ENCODE measurements at places on chromosomes 4 and X. TPM values are rescaled to one million over a fixed set of nuclear protein-coding genes. Genes with fewer than 3 reads are reported as not detected.
A peak's percentile ranks its signal among the peaks of the same experiment; 100 is the strongest.

DNA sequence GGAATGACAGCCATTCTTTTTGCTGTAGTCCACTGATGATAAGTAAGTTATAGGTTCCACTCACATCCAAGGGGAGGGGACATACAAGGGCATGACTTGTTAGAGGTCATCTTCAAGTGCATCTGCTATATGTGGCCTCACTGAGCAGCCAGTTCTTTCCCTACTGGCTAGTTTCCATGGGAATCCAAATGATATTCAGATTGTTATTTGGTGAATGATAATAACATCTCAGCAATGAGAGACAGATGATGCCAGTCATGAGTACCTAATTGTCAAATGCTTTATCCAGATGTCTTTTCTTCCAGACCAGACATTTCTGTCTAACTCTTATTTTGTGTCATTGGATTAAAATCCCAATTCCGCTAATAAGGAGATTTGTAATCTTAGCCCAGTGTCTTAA, 460.4 kb upstream of the BOD1L1 start:
- ATAC-seq = no peak

- ATAC-seq = peak; percentile 53
Measured at GRCh38 chr4:48141048-48141447, 7.0 kb upstream of the TXK start.

DNA sequence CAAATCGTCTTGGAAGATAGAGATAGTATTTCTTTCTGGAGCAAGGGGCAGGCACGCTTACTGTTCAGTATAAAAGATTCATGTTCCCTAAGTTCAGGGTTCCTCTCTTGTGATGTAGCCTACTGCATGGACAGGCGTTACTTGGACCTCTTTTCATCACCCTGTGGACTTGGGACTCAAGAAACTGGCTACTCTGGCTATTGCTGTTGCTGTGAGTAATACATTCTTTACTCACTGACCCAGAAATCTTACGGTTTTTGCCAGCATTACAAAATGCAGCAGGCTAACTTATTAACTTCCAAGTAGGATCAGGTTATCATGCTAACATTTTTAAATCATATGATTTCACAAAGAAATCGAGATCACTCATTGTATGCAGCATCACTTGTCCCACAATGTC, 12.8 kb upstream of the GUCY1B1 start:
- no peak for ATAC-seq

DNA sequence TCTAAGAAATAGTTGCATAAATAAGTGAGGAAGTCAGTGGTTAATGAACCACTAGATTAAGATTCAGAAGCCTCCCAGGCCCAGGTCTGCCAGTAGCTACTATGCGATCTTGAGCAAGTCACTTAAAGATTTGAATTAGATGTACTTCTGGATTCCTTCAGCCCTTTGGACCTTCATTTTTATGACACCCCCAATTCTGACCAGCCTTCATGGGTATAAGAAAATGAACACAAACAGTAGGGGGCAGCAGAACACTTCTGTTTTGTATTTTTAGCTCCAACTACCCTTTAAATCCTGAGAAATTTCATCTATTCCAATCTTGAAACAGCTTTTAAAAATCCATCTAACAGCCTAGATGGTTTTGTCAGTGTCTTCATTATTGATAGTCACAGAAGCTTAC, 19.0 kb downstream of the TMEM47 start:
- ATAC-seq = no peak

DNA sequence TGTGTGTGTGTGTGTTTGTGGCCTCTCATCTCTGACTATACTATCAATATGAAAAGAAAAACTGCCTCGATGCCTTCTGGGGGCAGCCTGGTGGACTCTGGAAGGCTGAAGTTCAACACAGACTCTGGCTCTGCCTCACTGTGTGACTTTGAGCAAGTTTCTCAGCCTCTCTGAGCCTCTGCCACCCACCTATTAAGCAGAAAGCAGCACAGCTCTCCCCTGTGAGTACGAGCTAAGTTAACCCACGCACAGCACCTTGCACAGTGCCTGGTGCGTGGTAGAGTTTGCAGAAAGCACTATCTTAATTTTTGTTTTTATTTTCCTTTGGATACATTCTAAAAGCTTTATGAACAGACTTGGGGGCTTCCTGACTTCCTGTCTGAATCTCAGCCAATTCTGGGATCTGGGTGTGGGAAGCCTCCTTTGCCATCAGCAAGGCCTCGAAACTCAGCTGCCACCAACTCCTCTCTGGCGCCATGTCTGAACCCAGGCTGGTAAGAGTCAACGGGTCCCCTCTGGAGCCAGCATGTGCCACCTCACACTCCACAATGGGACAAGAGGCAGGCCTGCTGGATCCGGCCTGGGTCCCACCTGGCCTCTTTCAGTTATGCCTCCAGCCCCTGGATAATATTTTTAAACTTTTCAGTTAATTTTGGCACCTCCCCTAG, 57.3 kb downstream of the JAKMIP1 start:
- no peak for ATAC-seq

DNA sequence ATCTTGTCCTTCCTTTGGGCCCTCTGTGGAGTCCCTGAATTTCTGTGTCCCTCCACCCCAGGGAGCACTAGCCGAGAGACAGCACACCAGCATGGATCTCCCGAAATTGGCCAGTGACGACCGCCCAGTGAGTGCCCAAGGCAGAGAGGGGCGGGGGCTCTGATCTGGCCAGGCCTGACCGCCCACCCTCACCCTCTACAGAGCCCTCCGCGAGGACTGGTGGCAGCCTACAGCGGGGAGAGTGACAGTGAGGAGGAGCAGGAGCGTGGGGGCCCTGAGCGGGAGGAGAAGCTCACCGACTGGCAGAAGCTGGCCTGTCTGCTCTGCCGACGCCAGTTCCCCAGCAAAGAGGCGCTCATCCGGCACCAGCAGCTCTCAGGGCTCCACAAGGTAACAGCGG, 8.4 kb upstream of the UBA1 start:
- no peak for ATAC-seq

DNA sequence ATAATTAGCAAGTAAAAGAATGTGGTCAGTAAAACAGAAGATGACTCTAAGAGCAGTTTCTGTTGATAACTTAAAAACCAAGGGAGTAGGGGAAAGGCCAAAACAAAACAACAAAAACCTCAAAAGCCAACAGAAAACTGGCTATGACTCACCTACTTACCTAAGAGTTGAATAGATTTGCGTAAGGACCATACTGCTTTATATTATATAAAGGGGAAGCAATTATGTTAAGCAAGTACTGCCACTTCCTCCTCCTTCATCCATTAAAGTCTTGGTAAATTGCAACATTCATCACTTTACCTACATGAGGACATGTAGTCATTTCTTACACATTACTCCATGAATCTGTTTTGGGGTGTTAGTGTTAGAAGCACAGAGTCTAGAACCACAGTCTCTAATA, 85.9 kb upstream of the FAM47A start:
- ATAC-seq = no peak

GRCh38 chrX:150872773-150873336, 25.6 kb downstream of the CD99L2 start:
- ATAC-seq = no peak

DNA sequence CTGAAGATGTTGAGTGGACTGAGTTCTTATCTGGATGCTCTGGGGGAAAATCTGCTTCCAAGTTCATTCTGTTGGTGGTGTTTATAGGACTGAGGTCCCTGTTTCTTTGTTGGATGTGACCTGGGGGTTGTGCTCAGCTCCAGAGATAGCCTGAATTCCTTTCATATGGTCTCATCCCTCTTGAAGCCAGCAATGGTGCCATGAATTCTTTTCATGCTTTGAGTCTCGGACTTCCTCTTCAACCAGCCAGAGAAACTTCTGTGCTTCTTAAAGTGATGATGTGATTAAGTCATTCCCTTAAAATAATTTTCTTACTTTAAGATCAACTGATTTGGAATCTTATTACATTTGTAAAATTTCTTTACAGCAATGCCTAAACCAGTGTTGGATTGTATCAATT, 233.8 kb upstream of the UGT8 start:
- ATAC-seq = no peak

DNA sequence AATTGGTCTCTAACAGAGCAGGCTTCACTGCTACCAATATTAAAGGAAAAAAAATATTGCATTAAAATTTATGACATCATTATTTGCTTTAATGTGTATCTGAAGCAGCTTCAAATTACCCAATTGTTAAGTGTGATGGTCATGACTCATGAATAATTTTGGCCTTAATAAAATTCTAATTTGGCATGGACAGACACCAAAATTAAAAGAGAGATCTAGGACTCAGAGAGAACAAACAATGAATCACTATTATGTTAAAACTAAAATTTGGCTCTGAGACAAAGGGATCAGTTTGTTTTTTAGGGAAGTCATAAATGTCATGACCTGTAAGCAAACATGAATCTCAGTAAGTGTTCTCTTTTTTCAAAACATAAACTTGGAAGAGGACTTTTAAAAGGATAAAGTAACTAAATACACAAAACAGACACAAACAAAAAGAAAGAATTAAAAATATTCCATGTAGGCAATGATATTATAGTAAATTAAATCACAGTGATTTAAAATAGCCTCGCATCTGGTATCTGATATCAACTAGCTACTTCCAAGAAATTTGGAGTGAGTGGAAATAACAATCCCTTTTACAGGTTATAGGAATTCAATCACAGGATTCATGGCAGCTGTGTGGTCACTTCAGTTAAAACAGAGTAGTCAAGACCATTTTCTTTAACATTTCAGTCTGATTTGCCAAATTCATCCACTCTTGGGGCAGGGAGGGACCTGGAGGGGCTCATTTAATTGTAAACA, 11.6 kb downstream of the VEGFC start:
- no peak for ATAC-seq

GRCh38 chr4:110198435-110199416, at the start of gene ELOVL6:
Gene ELOVL6 (minus strand): TSS chr4:110198615. CDS start chr4:110198335, 280 bp downstream.
- peak; percentile 8 for ATAC-seq

- no peak for ATAC-seq
Measured at GRCh38 chrX:153462291-153462690, 8.1 kb downstream of the HAUS7 start.

- ATAC-seq = no peak
Measured at GRCh38 chrX:38717871-38718270, 83.4 kb upstream of the MID1IP1 start.

DNA sequence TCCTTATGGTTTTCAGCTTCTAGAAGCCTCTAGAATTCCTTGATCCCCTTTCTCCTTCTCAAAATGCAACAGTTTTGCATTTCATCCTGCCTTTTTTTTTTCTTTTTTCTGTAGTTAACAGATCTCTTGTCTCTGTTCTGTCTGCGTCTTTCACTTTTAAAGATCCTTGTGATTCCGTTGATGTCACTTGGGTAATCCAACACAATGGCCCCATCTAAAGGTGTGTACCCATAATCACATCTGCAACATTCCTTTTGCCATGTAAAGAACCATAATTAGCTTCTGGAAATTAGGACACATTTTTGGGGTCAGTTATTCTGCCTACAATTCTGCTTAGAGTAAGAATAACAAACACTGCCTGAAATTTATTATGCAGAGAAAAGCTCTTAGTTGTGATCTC, 1180.9 kb upstream of the ADGRL3 start:
- no peak for ATAC-seq

- no peak for ATAC-seq
Measured at GRCh38 chr4:187469627-187470026, 525.9 kb upstream of the ZFP42 start.

- no peak for ATAC-seq
Measured at GRCh38 chr4:1746919-1747602, 25.7 kb downstream of the TACC3 start.

DNA sequence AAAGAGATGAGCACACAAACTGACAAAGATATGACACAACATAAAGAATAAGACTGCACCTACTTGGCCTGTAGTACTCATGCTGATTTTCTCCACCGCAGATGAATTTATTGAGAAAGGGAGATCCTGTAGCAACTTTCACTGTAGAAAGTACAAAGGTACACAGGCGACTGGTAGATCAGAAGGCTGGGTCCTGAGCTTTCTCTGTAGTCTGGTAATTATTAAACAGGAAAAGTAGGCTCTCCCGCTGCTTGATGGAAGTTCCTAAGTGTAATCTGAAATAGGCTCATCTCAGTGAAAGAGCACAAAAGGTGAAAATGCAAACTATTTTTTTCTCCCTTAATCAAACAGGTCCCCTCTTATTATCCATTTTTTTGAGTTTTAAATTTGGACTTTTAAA, at the start of gene ADH6:
ADH6 (minus strand) TSS at position 175 of the 400 bp plus-strand sequence; CDS start at position 81, 94 bp downstream.
- no peak for ATAC-seq

- ATAC-seq = peak; percentile 61
Measured at GRCh38 chr4:2936773-2937145, 26.4 kb downstream of the NOP14 start.

- no peak for ATAC-seq
Measured at GRCh38 chrX:13345037-13345436, 25.2 kb upstream of the ATXN3L start.

GC gene
- not detected for total RNA-seq

CUL4B gene
- total RNA-seq = 36.2 TPM

CLIC2 gene
- total RNA-seq = not detected

NMU gene
- total RNA-seq = 0.53 TPM

RTL9 gene
- not detected for total RNA-seq

LIMCH1 gene
- total RNA-seq = not detected

F9 gene
- total RNA-seq = not detected
